ENCODE measurements at places on chromosomes 16 and 17.

GRCh38 chr16:49674351-49674851 lies 181.5 kb downstream of the ZNF423 start:
- no peak for DNase-seq

- no peak for DNase-seq
Observed at GRCh38 chr16:89616623-89617022, 3.2 kb downstream of the DPEP1 start.

- no peak for DNase-seq
Observed at GRCh38 chr17:74760404-74761105, 12.1 kb downstream of the NHERF1 start.

GRCh38 chr17:62644487-62645173 lies 17.2 kb downstream of the MRC2 start:
- no peak for DNase-seq

GRCh38 chr17:49548506-49549310 lies 27.0 kb upstream of the NXPH3 start:
- DNase-seq = no peak

GRCh38 chr16:51545951-51546350 lies 394.9 kb upstream of the SALL1 start:
- no peak for DNase-seq

DNA sequence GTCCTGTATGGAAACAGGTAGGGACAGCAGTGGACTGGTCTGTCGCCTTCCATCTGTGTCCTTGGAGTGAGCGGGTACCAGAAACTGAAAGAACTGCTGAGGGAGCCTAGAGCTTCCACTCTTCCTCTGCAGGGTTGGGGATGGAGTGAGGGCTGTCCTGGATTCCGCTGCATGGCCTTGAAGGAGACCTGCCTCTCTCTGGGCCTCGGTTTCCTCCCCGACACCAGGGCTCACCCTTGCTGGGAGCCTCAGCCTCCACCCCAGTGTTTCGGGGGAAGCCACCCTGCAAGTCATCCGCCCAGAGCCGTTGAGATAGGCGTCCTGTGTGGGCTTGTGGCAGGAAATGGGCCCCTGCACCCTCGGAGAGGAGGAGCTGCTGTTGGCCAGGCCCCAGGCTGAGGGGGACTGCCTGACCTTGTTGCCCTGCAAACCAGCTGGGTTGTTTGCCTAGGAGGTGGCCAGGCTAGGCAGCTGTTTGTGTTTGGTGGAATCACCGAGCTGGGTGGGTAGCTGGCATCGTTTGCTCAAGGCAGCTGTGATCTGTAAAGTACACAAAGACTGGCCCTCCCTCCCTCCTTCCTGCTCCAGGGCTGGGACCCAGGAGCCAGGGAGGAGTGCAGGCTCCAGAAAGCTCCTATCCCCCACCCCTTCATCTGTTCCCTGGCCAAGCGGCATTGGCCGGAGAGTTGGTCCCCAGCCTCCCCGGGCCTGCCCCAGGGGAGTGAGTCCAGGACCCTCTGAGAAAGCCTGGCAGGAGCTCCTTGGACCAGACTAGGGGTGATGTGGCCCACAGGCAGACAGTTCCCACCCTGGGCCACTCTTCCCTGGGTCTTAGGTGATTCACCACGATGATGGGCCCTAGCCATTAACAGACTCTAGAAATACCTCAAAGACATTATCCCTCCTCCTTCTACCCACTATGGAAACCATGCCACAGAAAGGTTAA lies 1.3 kb downstream of the RAB37 start:
- peak; percentile 69 for DNase-seq
